ENCODE measurements at places on chromosomes 11 and 22.

- no peak for DNase-seq
These were observed 86.2 kb downstream of the GALNT18 start for GRCh38 chr11:11535611-11536010.

DNA sequence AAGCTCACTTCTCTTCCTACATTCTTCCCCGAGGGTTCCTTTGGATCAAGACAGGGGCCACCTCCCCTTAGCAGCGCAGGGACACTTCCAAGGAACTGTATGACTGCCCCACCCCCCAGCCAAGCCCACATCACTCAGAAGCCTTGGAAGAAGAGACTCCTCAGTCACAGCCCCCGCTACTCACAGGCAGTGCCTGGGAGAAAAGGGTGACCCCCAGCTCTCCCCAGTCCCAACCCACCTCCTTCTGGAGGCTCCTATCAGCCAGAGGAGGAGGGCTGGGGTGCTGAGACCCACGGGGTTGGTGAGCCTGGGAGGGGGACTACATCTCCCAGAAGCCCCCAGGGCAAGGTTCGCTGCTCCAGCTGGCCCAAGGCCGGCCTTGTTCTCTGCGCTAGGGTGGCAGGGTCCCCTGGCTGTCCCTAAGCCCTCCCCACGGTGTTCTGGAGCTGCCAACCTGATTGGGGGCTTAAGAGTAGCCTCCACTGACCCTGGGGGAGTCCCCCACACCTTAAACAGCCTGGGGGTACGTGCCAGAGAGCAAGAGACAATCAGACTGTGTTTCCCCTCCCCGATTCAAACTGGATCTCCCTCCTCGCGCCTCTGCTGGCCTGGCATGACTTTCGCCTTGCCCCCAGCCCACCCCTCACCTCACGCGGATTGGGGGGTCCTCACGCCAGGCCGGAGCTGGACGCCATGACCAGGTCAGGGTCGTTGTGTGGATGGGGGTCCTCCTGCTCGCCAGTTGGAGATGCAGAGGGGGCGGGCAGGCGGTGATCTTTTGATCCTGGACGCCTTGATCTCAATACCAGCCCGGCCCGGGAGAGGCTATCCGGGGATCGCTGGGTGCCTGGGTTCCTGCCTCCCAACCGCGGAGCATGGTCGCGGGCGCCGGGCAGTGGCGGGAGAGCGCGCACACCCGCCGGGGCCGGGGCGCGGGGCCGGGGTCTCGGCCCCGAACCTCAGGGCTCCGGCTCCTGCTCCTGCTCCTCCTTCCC lies 838 bp downstream of the BCL9L start:
- DNase-seq: peak; percentile 75

- no peak for DNase-seq
These were observed 507.4 kb upstream of the RAG2 start for GRCh38 chr11:37105427-37105826.

DNA sequence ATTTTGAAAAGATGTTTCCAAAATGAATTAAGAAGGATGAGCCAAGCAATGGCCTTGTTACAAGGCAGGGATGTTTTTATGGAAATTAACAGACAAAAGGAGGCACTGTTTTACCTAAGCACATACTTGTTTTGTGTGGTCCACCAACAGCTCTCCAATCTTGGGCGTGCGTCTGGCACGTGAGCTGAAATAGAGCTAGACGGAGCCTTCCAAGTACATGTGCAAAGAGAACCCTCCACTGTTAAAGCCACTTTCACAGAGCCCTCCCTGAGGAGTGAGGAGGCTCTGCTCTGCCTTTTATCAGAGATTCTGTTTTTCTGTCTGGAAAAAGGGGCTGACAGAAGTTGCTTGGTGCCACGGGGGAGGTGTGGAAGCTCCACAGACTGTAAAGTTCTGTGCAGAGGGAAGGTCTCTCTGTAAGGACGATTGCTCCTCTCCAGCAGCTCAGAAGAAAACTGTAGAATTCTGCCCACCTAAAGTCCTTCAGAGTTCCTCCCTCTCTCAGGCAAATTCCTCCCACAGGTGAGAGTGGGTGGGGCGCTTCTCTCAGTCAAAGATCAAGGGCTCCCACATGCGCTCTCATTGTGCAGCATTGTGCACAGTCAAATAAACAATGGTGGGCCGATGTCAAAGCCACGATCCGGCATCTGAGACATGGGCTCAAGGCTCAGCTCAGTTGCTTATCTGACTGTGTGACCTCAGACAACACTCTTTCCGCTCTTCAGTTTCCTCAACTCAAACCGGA lies 92.6 kb upstream of the CSNK2A3 start:
- no peak for DNase-seq

DNA sequence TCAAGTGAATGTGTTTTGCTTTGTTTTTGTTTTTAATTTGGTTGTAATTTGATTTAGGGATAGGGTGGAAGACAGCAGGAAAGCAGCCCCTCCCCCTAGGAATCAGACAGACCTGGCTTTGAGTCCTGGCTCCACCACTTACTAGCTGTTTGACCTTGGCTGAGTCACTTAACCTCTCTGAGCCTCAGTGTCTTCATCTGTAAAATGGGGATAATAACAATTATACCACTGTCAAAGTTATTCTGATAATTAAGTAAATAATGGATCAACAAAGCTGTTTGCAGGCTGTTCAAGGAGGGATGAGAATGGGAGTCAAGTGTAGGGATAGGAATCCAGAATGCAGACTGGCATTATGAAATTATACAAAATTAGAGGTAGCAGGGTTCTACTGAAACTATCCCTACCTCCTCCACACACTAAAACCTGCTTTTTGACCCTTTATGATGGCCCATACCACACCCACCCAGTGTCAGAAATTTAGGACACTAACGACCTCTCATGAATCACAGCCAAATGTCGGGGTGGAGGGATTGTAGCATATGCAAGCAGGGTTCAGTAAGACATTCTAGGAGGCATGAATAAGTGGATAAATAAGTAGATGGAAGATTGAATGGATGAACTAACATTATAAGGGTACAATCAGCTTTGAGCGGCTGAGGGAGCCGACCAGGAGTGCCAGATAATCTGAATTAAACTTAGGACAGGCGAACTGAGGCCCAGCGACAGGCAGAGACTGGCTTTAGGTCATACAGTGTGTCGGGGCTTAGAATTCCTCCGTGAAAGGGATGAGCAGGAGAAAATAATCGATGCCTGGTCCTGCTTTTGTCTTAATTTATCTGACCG lies 974 bp downstream of the ANAPC15 start:
- no peak for DNase-seq

DNA sequence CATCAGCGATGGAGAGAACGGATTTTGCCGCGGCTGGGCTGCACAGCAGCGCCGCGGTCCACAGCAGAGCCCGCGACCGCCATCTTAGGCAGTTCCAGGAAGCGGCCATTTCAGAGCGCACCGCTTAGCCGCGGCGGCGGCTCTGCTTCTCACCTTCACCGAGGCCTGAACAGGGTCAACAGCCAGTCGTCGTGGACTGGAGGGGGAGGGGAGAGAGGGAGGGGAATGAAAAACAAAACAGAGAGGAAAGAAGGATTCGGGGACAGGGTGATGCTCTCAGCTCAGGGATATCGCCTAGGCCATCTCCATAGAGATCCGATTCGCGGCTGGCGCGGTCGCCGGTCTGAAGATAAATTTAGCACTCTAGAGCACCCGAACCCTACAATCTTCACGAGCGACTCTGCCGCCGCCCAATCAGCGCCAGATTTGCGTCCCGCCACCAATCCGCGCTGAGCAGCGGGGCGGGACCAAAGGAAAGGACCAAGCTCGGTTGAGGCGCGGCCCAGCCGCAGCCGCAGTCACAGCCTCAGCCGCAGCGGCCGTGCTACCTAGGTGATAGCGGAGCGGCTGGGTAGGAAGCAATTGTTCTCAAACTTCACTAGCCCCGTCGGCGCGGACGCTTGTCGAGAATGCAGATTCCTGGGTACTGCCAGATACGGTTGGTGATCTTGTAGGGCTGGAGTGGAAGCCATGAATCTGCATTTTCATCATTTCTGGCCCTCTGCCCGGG lies at the start of gene ZBED5:
Gene ZBED5, minus strand, starts transcription at position 345 of the 730 bp plus-strand sequence. CDS start 3,108 bp downstream, outside the sequence.
- peak; percentile 97 for DNase-seq

DNA sequence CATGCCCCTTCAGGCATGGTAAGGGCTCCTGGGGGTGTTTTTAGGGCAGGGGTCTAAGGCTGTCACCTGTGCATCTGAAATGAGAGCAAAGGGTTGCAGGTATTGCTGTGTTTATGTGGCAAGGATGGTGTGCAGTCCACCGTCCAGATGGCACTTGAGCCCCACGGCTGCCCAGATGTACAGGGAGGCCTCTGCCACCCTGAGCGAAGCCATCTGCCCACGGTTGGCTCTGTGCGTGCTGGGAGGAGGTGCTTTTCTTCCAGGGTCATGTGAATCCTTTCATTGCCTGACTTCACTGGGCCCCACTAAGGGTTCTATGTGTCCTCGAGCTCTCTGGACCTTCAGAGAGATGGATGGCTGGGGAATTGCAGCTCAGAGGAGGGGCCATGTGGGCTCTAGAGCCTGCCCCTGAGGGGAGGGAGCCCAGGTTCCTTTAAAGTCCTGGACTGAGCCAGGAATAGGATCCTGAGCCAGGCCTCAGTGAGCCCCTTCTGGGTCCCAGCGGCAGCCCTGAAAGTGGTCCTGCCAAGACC lies 89.9 kb downstream of the CTTN start:
- no peak for DNase-seq

- DNase-seq: no peak
These were observed 163.7 kb downstream of the DSCAML1 start for GRCh38 chr11:117633186-117633754.

DNA sequence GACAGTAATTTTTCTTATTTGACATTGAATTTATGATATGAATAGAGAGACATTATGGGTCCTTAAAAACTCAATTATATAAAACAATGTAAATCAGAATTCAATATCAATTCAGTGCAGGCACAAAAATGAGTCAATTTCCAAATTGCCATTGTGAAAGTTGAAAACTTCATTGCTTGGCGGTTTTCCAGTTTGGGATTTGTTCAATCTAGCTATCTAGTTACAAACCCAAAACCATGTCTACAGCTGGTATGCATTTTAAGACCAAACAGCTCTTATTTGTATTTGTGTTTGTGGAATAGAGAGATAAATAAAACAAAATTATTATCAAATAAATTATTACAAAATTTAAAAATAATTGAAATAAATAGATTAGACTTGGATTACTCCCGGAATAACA lies 1206.6 kb upstream of the RAG2 start:
- DNase-seq: no peak

DNA sequence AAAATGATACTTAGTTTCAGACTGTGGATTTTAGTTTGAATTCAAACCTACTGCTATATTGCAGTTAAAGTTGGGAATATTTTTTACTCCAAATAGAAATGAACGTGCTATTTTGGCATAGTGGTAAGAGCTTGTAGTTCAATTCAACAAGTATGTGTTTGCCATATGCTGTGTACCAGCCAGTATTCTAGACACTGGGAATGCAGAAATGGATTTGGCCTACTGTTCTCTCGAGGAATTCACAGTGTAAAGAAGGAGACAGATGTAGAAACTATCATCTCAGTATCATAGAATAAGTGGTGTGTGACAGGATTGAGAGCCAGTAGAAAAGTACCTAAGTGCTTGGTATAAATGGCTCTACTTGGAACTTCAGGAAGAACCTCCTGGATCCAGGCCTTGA lies 80.4 kb downstream of the ATXN10 start:
- DNase-seq: no peak

DNA sequence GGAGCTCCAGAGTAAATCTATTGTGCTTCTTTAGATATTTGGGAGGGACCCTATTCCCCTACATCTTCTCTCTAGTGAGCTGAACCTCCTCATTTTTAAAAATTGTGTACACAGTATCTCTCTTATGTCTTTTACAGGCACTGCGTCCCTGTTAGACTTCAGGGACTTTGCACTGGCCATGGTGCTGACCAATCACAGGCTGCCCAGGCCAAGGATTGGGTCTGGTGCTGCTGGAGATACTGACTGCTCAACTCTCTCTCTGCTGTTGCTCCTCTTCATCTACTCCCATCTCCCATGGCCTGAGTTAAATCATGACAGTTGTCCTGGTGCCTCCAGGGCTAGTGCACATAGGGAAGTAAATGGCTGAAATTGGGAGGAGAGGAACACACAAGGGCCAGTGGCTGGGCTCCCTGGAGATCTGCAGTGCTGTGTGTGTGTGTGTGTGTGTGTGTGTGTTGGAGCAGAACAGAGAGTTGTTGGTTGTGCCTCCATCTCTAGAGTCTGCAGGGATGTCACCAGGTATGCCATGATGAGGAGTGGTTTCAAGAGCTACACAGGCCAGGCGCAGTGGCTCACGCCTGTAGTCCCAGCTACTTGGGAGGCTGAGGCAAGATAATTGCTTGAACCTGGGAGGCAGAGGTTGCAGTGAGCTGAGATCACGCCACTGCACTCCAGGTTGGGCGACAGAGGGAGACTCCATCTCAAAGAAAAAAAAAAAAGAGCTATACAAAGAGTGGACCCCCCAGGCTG lies 155.3 kb downstream of the ST3GAL4 start:
- no peak for DNase-seq

GRCh38 chr11:106988151-106989077 lies 29.9 kb downstream of the GUCY1A2 start:
- no peak for DNase-seq

DNA sequence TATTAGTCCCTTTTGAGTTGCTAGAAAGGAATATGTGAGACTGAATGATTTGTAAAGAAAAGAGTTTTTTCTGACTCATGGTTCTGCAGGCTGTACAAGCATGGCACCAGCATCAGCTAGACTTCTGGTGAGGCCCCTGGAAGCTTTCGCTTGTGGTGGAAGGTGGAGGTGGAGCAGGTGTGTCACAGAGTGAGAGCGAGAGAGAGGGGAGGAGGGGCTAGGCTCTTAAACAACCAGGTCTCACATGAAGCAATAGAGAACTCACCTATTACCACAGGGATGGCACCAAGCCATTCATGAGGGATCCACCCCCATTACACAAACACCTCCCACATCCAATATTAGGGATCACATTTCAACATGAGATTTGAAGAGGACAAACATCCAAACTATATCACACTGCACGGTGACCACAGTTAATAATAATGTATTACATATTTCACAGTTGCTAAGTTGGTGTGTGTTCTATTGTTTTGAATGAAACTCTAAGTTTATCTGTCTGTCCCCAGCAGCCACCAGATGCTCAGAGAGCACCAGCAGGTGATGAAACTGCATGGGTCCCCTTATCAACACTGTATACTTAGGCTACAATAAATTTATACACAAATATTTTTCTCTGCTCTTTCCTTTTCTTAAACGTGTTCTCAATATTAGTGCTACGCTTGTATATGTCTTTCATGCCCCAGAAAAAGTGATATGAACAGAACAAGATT lies 14.1 kb downstream of the ZFP91 start:
- DNase-seq: peak; percentile 76

GRCh38 chr11:127607487-127608085 lies 607.0 kb upstream of the KIRREL3 start:
- no peak for DNase-seq

- DNase-seq: no peak
These were observed 47.7 kb downstream of the DKK3 start for GRCh38 chr11:11960687-11961086.

DNA sequence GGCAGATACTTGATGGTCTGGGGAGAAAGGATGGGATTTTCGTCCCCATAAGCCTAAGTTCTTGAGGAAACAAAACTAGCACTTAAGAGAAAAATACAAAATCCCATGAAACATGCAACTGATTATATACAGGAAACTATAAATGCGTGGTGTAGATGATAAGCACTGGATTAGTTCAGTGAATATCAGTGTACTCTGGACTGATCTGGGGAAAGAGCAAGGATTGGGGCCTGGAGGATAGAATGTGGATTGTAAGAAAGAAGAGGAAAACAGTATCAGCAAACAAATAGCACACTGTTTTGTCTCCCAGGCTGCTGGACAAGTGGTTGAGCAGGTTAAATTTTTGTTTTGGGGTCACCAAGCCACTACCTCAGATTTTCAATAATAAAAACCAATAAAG lies 49.8 kb downstream of the DCUN1D5 start:
- DNase-seq: no peak

- DNase-seq: no peak
These were observed 60.9 kb downstream of the LRP5 start for GRCh38 chr11:68373189-68373814.

GRCh38 chr11:122139595-122139866 lies 23.5 kb upstream of the BLID start:
- DNase-seq: no peak
